Glutamatergic neuron (in vitro differentiated cells): ENCODE measurements at places on chromosomes 11 and 22.

GRCh38 chr11:128653801-128654231 is 40.1 kb upstream of the FLI1 start:
- DNase-seq = no peak

DNA sequence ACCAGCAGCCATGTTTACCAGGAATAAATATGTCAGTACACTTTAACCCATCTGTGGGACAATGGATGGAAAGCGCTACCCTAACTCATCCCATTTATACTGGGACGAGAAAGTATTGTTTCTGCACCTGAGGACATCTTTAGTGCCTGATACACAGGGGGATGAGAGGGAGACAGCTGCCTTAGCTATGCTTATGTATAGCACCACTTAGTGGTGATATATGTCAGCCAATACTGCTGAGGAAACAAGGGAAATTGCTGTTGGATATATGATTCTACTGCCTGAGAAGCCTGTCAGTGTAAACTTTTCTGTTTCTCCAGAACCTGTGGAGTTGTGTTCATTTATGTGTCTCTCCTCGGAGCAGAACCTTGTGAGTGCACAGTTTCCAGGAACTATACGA is 13.3 kb upstream of the CEP295 start:
- DNase-seq = no peak

DNA sequence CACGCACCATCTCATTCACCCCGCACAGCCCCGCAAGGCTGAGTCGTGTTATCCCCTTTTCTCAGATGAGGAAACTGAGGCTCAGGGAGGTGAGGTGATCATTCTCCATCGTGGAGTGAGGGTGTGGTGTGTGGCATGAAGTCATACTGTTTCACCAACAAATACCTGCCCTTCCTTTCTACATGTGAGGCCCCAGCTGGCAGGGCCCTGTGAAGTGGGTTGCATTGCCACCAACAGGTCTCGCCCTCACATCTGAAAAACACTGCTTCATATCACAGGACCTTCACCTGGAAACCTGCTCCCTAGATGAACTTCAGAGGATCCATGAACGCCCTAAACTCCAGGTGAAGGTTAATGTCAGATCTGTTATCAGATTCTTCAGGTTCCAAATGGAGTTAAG is 4.3 kb downstream of the SSTR3 start:
- DNase-seq = no peak

- DNase-seq = no peak
These were observed 145.7 kb downstream of the TRPC6 start for GRCh38 chr11:101438126-101438525.

DNA sequence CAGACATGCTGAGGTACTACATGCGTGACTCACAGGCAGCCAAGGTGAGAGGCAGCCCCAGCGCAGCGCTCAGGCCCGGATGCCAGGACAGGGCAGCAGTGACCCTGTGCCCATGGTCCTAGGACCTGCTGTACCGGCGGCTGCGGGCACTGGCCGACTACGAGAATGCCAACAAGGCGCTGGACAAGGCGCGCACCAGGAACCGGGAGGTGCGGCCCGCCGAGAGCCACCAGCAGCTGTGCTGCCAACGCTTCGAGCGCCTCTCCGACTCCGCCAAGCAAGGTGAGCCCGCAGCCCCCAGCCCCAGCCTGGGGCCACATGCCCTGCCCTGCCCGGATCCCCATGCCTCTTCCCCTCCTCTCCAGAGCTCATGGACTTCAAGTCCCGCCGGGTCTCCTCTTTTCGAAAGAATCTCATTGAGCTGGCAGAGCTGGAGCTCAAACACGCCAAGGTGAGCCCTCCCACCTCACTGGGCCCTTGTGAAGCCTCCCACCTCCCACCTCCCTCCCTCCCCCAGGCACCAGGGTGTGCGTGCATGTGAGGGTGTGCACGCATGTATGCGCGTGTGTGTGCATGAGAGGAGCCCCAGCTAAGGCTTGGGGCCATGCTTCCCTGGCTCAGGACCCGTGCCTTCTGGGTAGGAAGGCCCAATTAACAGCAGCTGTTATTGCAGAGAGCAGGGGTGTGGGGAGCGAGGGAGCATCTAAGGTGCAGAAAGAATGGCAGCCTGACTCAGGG is 5.3 kb downstream of the CFL1 start:
- DNase-seq = no peak

DNA sequence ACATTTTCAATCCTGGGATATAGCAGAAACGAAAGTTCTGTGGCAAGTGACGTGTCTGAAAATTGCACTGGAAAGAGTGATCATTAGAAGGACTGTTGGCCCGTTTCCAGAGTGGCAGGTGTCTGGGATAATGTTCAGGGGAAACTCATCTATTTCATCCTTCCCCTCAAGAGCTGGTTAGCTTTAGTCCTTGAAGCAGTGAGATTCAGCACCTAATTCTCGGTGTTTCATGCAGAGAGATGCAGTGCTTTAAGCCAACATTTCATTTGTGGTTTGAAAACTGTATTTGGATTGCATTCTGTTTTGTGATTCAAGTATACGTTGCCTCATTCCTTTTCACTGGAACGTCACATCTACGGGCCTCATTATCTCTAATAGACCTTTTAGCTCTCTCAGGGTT is 205.0 kb upstream of the RAG2 start:
- no peak for DNase-seq

DNA sequence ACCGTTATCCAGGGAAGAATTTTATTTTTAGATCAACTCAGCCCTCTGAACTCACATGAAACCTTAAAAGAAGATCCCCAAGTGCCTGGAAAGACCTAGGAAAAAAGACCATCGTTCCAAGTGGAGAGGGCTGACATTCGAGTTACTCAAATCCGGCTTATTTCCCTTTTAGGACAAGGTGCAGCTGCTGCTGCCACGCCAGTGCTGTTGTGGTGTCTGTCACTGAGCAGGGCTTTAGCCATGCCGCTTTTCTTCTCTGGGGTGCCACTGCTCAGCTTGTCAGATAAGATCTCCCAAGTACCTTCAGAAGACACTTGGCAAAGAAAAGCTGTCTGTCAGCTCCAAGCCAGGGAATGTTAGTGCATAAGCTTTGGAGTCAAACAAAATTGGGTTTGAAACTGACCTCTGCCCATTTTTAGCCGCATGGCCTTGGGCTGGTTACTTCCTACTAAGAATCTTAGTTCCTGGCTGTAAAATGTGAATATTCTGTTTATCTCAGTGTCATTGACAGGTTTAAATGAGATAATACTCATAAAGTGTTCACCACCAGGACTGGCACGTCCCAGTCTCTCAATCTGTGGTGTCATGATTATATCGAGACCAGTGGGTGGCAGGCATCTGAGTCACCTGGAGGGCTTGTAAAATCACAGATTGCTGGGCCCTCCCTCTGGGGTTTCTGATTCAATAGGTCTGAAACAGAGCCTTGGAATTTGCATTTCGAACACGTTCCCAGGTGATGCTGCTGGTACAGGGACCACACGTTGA is 117.5 kb downstream of the PKNOX2 start:
- no peak for DNase-seq

DNA sequence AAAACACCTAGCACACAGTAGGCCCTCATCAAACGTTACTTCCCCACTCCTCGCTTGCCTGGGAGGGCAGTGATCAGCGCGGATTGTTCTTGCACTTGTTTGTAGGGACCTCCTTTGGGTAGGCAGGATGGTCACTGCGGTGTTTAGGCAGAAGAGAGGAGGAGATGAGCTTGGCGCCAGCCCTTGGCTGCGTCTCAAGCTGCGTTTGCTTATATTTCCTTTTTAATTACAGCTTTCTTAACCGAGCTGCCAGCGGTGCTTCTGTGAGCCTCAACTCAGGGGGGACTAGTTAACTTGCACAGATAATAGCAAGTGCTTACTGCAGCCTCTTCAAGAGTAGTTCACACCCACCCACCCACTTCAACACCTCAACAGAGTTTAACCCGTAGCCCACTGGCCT is 15.1 kb downstream of the IFT27 start:
- DNase-seq = no peak

DNA sequence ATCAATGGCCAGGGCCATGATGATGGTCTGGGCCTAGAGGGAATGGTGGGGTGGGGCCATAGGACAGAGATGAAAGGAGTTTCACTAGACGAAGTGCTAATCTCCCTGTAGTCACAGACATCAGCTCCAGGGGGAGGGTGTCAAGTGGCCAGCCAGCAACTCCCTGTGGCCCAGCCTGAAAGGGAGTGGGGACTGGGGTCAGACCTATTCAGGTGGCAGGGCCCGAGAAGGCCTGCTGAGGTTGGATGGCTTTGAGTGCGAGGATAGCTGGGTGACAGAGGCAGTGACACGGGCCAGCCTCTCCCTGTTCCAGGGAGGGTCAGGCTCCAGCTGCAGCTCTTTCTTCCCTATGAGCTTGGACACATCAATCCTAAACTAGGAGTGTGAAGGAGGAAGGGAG is 11.0 kb downstream of the TOB2 start:
- no peak for DNase-seq

DNA sequence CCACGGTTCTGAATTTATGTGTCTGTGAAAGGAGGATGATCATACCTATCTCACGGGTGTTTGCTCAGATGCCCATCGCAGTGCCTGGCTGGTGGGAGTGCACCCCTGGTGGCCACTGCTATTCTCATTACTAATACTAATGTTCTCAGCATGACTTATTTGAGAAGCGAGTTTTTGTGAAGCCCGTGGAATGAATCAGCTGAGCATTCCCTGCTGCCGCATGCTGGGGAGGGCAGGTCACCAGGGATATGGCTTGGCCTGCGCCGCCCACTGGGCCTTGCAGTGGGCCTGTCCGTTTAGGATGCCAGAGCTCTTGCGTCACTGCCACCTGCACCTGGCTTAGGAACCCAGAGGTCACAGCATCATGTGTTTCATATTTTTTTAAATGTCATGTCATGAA is 16.9 kb downstream of the CTTN start:
- DNase-seq = no peak

DNA sequence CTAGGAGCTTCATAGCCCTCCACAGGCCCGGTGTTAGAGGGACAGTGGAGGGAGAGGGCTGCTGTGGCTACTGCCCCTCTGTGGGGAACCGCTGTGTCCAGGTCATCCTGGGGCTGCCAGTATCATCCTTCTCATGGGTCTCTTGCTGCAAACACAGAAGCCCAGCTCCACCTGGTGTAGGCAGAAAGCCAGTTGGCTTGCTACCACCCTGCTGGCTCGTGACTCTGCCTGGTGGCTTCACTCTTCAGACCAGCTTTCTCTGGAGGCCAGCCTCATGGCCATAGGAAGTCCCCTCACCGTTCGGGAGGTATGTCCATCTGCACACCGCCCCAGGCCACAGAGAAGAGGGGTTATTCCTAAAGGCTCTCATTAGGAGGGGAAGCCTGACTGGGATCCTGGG is 19.4 kb upstream of the SUSD2 start:
- no peak for DNase-seq

DNA sequence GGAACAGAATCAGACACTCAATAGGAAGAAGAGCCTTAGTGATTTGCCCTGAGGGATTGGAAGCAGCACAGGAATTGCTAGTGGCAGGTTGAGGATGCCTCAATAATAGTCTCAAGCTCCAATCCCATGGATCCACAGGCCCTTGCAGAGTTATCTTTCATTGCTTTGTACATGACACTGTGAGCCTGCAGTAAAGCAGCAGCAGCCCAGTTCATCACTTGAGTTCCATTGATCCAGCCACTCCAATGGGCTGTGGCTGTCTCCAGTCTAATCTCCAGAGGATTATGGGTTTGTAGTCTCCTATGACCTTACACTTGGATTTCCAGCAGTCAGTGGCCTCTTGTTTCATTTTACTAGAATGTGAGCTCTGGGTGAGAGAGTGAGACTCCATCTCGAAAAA is 45.4 kb downstream of the AAMDC start:
- DNase-seq = no peak

DNA sequence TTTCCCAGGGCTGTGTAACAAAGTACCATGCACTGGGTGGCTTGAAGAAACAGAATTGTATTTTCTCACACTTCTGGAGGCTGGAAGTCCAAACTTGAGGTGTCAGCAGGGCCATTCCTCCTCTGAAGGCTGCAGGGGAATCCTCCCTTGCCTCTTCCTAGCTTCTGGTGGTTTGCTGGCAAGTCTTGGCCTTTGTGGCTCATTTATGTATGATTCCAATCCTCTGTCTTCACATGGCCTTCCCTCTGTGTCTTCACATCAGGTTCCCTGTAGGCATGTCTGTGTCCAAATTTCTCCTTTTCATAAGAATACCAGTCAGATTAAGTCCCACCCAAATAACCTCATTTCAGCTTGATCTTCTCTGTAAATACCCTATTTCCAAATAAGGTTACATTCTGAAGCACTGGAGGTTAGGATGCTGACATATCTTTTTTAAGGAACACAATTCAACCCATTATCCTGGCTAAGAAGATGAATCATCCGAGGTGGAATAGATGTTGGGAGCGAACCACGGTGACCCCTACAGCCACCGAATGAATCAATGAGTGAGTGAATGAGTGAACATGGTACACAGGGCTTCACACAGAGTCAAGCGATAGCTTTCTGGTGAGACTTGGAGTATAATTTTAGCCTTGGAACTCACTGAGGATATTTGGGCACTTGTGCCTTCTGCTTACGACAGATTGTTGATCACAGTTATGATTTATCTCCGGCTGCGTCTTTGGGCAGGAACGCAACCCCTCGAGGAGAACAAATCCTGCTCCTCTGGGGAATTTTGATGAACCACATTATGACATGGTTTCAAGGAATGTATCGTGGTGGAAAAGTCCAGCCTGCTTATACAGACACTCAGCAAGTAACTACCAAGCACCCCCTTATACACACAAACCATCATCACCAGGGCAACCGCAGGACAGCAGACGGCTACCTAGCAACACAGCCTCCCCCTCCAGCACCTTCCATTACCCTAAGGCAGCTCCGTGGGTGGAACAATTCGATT is 34.3 kb upstream of the MICAL2 start:
- DNase-seq = no peak

DNA sequence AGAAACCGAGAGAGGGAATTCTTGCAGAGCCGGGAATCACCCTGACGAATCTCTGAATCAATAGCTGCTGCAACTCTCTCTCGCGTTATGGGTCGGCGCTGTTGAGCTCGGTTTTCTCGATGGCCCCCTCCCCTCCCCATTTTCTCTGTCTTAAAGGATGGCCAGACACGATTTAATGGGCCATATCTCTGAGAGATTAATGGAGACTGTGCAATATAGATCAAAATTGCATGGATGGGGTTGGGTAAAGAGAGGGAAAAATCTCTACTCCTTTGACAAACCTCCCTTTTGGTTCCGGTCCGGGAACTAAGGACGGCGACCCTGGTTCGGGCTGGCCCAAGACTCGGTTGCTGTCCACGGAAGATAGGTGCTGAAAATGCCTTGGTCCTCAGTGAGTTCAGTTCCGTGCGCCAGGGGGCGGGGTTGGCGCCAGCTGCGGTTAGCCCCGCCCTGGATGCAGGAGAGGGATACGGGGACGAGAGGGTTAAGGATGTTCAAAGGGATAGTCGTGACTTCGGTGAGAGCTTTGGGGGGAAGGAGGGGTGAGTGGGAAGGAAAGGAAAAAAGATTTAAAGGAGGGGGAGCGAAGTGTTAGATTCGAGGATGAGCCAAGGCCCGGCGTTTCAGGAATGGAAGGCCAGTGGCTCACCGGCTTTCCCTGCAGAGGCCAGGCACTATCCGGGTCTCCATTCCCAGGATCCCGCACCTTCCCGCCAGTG is 103.6 kb upstream of the HSD17B12 start:
- peak; percentile 63 for DNase-seq

- DNase-seq = no peak
These were observed 266.7 kb upstream of the C11orf87 start for GRCh38 chr11:109155291-109155690.

- no peak for DNase-seq
These were observed 76.7 kb upstream of the CAPRIN1 start for GRCh38 chr11:33974804-33975203.
